ENCODE measurements at places on chromosomes 5 and 9.

DNA sequence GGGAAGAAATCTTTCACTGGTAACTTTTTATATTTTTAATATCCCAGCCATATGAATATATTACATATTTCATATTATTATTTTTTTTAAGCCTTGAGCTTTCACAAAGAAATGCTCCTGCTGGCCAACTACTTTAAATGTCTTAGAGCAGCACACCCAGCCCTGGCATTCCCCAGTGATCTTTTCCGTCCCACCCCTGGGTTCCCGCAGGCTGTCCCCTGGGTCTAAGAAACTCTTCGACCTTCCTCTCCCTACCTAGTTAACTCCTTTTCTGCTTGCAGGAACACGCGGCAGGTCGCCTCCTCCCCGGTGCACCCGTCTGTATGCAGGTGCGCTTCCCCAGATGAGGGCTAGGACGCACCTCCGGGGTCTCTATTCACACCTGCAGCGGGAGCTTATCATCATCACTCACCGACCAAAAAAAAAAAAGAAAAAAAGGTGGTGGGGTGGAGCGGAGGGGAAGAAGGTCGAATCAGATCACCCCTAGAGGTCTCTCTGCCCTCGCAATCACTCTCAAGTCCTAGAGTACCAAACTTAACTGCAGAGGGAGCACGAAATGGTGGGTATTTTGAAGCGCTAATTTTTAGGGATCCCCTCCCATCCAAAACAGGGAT, 696 bp downstream of the ZFP62 start:
- peak; percentile 54 for DNase-seq

DNA sequence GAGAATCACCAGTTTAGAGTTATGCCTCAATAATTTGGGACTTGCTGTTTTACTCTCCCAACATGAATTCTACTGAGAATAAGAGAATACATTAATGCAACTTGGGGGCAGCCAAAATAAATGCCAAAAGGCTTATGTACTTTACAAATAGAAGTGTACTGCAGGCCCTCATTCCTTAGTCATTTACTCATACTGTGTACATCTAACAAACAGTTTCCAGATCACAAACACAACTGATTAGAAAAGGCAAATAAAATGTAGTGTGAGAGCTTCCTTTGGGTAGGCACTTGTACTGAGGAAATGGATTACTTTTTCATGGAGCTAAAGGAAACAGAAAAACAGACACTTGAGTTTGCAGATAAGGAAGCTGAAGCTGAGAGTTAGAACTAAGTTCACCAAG, 12.6 kb downstream of the ANKDD1B start:
- DNase-seq: no peak

GRCh38 chr5:160353379-160353778, 17.0 kb downstream of the C1QTNF2 start:
- DNase-seq: no peak

DNA sequence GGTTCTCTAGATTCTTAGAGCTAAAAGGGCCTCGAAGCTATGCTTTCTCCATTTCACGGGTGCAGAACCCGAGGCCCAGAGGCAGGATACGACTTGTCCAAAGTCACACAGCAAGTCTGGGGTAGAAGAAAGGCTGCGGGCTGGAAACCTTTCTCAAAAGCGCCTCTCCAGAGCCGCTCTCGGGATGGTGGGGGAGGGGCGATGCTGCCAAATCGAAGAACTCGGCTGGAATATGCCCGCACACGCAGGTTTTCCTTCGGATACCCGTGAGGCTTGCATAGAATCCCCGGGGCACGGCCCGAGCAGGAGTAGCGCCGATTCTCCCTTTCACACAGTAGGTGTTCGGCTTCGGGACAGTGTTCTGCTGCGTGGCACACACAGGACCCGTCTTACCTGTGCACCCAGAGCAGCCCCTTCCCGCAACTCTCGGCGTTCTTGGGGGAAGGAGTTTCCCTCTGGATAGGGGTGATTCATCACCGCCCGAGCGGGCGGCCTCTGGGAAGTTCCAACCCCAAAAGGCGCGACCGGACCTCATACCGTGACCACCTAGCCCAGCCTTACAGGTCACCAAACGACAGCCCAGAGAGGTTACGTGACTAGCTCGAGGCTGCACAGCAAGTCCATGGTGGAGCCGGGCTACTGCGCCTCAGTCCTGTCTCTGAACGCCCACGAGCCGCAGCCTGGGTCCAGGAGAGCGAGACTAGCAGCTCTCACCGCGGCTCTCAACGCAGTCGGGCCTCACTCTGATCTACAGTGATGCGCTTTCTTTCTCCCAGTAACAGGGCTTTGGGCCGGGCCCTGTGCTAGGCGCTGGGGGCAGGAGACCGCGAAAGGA, 4.1 kb downstream of the PAX5 start:
- DNase-seq: no peak

GRCh38 chr5:72844218-72844603, 27.8 kb downstream of the TNPO1 start:
- DNase-seq: no peak
